Epithelial cell of alveolus of lung (primary cell): ENCODE measurements at places on chromosomes 1 and 21. TPM values are rescaled to one million over a fixed set of nuclear protein-coding genes. Genes with fewer than 3 reads are reported as not detected.

Gene RAD54L
- 2.9 and 12.0 TPM in 2 replicates for total RNA-seq

Gene TDRD5
- total RNA-seq = under 0.01 TPM in 1 of 2 replicates, not detected in the other

Gene PPIAL4G
- not detected in 2 replicates for total RNA-seq

Gene ZNF669
- total RNA-seq = 4.9 and 14.8 TPM in 2 replicates

Gene SNIP1
- 17.7 and 21.2 TPM in 2 replicates for total RNA-seq
